ENCODE measurements at places on chromosomes 7 and 10. TPM values are rescaled to one million over a fixed set of nuclear protein-coding genes. Genes with fewer than 3 reads are reported as not detected.

DNA sequence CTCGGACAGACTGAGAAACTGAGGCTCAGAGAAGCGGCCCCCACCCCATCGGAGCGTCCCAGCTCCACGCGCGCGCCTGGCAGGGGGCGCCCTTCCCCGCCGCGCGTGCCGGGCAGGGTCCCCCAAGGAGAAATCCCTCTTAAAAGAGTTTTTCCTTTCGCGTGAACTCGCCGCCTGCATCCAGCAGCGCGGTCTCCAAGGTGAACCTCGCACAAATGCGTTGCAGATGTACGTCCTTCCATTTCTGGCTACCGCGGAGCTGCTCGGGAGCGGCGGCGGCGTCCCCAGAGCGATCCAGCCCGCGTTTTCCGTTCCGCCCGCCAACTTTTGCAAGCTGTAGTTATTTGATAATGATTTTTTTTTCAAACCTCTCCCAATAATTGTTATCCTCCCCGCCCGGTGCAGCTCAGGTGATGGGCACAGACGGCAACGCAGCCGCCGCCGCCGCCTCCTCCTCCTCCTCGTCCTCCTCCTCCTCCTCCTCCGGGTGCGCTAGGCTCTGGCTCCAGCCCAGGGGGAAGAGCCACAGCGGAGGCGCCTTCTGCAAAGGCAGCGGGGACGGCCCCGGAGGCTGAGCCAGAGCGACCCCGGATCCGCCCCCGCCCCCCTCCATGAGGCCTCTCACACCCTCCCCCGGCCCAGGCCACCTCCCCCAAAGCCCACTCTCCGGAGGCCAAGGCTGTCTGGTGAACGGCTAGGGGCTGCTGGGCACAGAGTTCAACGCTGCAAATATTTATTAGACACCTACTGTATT lies 74.0 kb upstream of the CUX1 start:
- H3K27me3 ChIP-seq: peaks cover 39% of the 10 kb centered on the region
- H3K4me1 ChIP-seq: peaks cover 2% of the 10 kb centered on the region
- peak overlapping the region; percentile 69 for H3K4me3 ChIP-seq
- H3K27ac ChIP-seq: no peak overlapping the region

LMOD2 gene
- total RNA-seq: not detected

DNA sequence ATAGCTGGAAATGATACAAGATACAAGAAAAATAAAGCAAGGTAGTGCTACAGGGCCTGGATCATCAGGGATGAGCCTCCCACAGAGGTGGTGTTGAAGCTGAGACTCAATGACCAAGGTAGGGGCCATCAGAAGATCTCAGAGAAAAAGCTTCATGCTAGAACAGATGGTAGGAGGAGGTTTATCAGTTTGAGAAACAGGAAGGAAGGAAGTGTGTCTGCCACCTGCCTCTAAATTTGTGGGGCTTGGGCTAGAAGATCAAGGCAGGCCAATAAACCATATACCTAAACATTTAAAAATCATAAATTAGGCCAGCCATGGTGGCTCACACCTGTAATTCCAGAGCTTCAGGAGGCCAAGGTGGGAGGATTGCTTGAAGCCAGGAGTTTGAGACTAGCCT lies 410.8 kb upstream of the PRKCQ start:
- no peak overlapping the region for H3K27ac ChIP-seq
- no peaks in the 10 kb centered on the region for H3K27me3 ChIP-seq
- no peaks in the 10 kb centered on the region for H3K36me3 ChIP-seq
- DNase-seq: no peak

- H3K4me3 ChIP-seq: no peak overlapping the region
- H3K4me1 ChIP-seq: no peaks in the 10 kb centered on the region
- H3K27ac ChIP-seq: no peak overlapping the region
- H3K36me3 ChIP-seq: no peaks in the 10 kb centered on the region
- no peaks in the 10 kb centered on the region for H3K27me3 ChIP-seq
Observed at GRCh38 chr10:19561181-19561580, 255.1 kb upstream of the PLXDC2 start.

DNA sequence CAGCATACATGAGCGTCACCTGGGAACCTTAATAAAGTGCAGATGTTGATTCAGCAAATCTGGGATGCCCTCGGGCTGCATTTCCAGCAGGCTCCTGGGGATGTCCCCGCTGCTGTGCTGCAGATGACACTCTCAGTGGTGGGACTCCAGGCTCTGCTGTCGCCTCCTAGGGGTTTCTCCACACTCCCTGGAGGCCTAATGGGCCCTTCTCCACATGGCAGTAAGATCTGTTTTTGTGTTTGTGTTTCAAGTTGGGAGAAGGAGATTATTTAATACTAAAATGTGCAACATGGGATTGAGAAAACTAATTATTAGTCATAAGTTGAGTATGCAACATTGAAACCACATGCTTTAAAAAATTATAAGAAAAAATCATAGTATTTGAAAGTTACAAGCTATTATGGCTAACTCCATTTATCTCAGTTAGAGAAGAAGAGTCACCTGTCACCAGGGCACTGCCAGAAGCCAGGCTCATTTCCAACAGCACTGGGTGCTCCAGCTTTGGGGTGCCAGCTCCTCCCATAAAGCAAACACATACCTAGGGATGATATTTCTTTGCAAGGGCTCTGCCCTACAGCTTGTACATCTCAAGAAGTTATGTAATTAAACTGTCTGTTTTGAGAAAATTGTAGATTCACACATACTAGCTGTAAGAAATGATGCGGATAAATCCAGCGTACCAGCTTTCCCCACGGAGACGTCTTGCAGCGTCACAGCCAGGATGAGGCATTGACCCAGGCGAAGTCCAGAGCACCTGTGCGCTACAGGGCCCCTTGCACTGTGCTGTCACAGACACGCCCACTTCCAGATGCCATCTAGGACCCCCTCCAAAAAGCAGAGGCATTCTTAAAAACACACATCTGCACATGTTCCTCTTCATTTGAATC lies 106.4 kb downstream of the EGFR start:
- H3K36me3 ChIP-seq: peaks cover 4% of the 10 kb centered on the region
- H3K4me3 ChIP-seq: no peak overlapping the region
- H3K4me1 ChIP-seq: peaks cover 66% of the 10 kb centered on the region
- DNase-seq: no peak
- peak overlapping the region; percentile 99 for H3K27ac ChIP-seq

- peak; percentile 10 for DNase-seq
- no peaks in the 10 kb centered on the region for H3K4me1 ChIP-seq
- H3K27ac ChIP-seq: no peak overlapping the region
- no peak overlapping the region for H3K4me3 ChIP-seq
Observed at GRCh38 chr10:62492012-62492869, 118.1 kb downstream of the ZNF365 start.

DNA sequence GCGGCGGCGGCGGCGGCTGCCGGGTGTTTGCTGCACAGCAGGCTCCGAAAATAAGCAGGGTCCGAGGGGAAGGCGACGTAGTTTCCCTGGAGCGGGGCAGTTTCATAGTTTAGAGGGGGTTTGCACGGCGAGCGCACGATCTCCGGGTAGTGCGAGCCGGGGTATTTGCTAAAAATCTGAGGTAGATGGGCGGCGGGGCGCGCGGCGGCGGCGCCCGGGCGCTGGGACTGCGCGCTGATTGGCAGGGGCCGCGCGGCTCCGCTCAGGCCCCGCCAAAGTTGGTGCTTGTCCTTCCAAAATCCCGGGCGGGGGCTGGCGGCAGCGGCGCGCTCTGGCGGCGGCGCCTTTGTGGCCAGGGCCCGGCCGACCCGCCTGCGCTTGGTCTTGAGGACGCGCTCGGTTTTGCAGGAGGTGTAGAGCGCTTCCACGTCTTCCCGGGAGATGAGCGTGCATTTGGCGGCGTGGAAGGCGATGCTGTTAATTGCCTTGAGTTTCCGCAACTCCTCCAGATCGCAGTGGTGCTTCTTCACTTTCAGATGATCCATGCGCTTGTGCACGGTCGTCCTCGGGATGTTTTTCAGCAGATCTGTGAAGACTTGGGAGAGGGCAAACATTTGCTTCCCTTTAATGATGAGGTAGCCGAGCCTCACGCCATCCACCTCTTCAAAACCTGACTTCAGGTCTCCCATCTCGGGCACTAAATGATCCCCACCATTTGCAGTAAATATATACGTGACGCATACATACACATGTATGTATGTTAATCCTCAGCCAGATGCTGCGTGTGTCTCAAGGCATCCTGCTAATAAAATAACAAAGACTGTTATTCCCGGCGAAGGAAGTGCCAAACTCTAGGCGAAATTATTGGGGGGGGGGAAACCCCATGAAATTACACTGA lies 8.1 kb downstream of the SKIDA1 start:
- H3K36me3 ChIP-seq: no peaks in the 10 kb centered on the region
- peak; percentile 93 for DNase-seq
- no peak overlapping the region for H3K27ac ChIP-seq
- peaks cover 13% of the 10 kb centered on the region for H3K4me1 ChIP-seq
- H3K27me3 ChIP-seq: no peaks in the 10 kb centered on the region

DNA sequence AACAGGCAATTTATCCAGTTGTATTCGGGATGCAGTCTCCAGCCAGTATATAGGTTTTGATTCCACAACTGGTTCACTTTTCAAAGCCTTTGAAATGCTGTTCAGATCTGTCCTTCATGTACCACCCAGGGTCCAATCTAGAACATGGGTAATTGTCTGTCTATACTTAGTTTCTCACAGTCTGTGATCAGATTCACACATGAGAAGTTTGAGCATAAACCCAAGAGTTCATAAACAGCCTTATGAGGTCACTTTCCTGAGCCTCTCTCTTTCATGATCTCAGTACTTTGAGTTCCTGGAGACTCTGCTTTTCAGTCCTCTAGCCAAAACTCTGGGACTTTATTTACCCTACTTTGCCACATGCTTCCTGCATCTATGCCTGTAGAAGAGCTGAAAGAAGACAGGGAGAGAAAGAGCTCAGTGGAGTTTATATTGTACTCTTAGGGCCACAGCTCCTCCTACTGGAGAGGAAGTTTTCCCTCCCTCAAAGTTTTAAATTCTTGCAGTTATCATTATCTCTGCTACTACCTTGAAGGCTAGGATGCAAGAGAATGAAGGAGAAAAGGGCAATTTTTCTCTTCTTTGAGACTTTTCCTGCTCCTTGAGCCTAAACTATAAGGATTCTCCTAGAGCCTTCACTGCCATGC lies 172.0 kb downstream of the ZEB1 start:
- H3K27ac ChIP-seq: no peak overlapping the region
- no peak overlapping the region for H3K4me3 ChIP-seq
- H3K36me3 ChIP-seq: no peaks in the 10 kb centered on the region
- no peak for DNase-seq
- no peaks in the 10 kb centered on the region for H3K4me1 ChIP-seq

DNA sequence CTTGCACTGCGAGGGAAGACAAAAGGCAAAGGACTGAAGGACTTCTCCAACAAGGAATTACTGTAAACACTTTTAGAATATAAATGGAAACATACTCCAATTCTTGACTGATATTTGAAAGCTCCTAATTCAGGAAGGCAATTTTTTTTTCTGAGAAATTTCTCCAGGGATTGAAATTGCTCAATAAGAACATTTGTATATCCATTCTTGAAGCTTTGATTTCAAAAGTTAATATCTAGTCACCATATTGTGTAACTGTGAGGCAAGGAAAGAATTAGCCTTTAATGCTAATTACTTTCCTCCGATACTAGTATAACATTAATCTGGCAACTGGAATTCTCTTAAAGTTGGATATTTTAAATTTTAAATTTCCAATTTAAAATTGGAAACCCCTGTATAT lies 188.4 kb upstream of the COL1A2 start:
- no peak overlapping the region for H3K4me3 ChIP-seq
- no peaks in the 10 kb centered on the region for H3K27me3 ChIP-seq
- H3K27ac ChIP-seq: no peak overlapping the region
- no peaks in the 10 kb centered on the region for H3K36me3 ChIP-seq
- H3K4me1 ChIP-seq: no peaks in the 10 kb centered on the region
- no peak for DNase-seq

CTTNBP2 gene
- total RNA-seq: 2.9 TPM

RBAK gene
- 10.6 TPM for total RNA-seq

- H3K27me3 ChIP-seq: no peaks in the 10 kb centered on the region
- H3K27ac ChIP-seq: peak overlapping the region; percentile 20
- H3K36me3 ChIP-seq: peaks cover 37% of the 10 kb centered on the region
- peaks cover 42% of the 10 kb centered on the region for H3K4me1 ChIP-seq
- H3K4me3 ChIP-seq: no peak overlapping the region
Observed at GRCh38 chr7:74183142-74183541, 9.0 kb downstream of the EIF4H start.

GBX1 gene
- total RNA-seq: not detected

CALU gene
- total RNA-seq: 708 TPM

MAGI2 gene
- total RNA-seq: 24.8 TPM

DNAJC1 gene
- 83.1 TPM for total RNA-seq

DNA sequence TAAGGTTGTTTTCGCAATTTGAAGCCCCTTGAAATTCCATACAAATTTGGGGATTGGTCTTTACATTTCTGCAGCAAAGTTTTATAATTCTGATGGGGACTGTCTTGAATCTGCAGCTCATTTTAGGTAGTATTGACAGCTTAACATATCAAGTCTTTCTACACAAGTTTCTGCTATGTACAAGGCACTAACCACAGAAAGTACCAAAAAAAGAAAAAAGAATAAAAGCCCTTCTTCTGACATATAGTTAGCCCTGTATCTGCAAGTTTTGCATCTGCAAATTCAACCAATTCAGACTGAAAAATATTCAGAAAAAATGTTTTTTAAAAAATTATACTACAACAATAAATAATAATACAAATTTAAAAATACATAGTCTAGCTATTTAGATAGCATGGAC lies 15.3 kb downstream of the POT1 start:
- H3K27ac ChIP-seq: no peak overlapping the region
- no peaks in the 10 kb centered on the region for H3K4me1 ChIP-seq
- no peaks in the 10 kb centered on the region for H3K27me3 ChIP-seq
- no peak overlapping the region for H3K4me3 ChIP-seq

DNA sequence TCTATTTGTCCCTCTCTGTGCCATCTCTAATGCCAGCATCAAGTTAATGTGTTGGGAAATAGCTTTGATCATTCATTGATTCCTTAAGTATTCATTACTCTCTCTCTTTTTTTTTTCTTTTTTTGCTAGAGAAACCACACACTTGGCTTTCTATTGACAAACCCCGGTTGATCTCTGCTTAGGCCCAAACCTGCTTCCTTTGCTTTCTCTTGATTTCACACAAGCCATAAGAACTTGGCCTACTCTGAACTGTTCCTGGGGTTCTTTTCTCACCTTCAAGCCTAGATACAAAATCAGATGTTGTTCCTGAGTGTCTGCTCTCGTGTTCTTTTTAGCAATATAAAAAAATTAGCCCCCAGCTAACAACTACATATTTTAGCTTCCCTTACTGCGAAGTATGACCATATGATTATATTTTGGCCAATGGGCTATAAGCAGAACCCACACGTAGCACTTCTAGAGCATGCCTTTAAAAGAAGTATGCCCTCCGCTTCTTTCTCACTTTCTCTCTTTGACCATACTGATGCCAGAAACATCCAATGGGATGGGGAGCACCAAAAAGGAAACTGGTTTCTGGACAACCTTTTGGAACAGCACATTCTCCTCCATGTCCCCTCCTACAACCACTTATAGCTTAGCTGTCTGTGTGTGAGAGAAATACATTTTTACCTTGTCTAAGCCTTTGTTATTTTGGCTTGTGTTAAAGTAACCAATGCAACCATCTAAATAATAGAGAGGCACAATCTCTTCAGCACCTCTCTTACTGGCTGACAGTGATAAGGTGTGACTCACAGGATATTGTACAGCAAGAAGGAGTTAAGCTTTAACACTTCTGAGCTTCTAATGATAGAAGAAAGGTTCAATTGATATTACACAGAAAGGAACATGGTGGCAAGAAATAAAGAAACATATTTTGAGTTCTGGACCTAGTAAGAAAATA lies 96.6 kb upstream of the LRRN3 start:
- H3K27ac ChIP-seq: no peak overlapping the region
- H3K4me1 ChIP-seq: no peaks in the 10 kb centered on the region
- no peak for DNase-seq
- H3K27me3 ChIP-seq: no peaks in the 10 kb centered on the region

TMEM236 gene
- under 0.01 TPM for total RNA-seq

- DNase-seq: no peak
- no peak overlapping the region for H3K27ac ChIP-seq
- H3K36me3 ChIP-seq: no peaks in the 10 kb centered on the region
- no peaks in the 10 kb centered on the region for H3K4me1 ChIP-seq
Observed at GRCh38 chr7:8115547-8116402, 146.2 kb downstream of the ICA1 start.
